Occipital lobe (tissue), 3 donors: ENCODE measurements at places on chromosomes 4 and X. TPM values are rescaled to one million over a fixed set of nuclear protein-coding genes. Genes with fewer than 3 reads are reported as not detected.
A peak's percentile ranks its signal among the peaks of the same experiment; 100 is the strongest.

DNA sequence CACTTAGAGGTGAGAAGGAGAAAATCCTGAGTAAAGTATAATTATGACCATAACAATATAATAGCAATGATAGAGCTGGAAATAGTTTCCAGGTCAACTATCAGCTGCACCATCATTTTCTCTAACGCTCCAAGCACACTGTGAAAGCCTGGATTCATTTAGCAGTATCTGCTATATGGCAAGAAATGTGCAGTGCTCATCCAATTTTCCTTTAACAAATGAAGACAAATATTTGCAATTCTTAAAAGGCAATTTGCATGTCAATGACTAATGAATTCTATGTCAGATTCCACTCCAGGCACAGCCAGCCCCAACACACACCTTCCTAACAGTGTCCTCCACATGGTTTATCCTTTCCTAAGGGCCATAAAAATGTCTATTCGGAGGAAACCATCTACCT is 12.7 kb downstream of the PRSS12 start:
- no peak for DNase-seq

DNA sequence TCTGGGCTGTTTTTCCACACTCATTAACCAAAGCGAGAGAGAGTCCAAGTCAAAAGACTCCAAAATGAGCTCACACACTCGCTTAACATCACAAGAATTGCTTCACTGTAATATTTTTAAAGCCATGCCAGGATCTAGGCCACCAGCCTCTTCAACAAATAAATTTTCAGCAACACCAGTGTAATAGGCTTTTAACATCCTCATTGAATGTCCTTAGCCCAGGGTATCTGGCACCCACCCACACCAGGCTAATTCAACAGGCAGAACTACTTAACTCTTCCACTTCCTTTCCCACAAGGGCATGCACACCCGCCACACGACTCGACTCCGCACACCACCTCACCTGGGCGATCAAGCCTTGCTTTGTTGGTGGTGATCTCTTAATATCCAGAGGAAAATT is 34.2 kb downstream of the FAT1 start:
- no peak for DNase-seq

DNA sequence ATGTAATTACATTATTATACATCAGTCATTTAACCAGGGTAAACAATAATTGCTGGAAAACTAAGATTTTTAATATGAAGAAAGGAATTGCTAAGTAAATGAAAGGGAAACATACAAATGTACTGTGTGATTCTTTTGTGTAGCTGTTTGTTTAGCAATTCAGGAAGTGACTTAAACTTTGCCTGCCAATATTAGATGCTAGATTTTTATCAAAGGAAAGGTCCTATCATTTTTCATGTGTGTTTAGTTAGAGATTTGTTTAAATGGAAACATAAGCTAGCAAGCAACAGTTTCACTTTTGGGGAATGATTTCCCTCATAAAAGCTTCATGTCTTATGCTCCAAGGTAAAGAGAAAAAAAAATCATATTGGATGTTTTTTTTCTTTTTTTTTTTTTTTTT is 95.1 kb upstream of the LIMCH1 start:
- DNase-seq, result no peak

- no peak for DNase-seq
These were observed 121.7 kb upstream of the ETNPPL start for GRCh38 chr4:108884596-108884995.

- no peak for DNase-seq
These were observed 289.3 kb upstream of the MAGEB2 start for GRCh38 chrX:29926056-29926455.

DNA sequence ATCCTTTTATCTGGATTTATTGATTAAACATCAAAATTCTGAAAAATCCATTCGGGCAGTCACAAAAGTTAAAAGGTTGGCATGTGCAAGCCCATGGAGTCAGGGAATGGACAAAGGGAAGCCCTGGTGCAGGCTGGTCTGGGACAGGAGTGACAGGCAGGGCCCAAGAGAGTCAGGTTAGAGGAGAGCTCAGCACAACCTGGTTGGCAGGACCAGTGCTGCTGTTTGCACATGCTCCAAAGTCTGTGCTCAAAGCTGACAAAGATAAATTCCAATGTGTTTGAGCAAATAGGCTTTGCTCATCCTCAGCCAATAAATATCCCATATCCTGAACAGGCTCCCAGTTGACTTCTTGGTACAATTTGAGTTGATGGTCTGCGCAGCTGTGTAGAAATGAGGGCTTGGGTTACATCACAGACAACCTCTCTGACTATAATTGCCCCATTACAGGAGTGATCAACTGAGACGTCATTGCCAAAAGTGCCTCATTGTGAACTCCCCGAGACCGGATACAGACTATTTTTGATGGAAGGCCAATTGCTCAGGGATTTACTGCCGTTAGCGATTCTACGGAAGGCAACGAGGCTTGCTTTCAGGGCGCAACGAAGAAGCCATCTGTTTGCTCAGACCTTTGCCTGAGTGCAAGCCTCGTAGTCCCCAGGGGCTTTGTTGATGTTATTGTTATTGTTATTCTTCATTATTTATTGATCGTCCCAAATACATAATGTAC is 1008.1 kb upstream of the TENM3 start:
- no peak for DNase-seq

DNA sequence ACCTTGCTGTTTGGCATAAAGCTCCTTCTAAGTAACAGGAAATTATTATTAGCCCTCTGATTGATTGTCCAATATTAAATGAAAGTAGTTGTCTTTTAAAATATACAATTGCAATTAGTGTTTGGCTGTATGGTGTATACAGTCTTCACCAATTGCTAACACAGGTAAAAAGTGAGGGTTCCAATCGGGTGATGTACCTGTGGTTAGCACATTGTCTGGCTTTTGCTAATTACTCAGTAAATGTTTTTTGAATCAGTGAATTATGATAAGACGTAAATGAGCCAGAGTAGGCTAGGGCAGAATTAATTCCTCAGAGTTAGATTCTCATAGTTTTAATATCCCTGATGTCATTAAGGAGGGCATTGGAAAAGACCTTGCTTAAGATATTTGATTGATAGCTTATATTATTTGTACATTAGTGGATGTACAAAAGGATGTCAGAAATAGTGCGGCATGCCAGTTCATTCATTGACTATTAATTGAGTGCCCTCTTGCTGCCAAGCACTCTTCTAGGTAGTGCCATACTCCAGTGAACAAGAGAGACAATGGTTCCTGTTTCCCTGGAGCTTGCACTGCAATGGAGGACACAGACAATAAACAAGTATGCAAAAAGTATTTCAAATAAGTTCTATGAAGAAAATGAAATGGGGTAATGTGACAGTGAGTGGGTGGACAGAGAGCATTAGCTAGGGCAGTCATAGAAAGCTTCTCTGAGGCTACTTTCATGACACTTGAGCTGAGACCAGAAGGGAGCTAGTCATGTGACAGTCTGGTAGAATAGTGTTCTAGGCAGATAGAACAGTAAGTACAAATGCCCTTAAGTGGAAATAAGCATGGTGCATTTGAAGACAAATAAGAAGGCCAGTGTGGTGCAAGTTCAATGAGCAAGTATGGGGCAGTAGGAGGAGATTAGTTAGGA is 205.9 kb upstream of the CASK start:
- DNase-seq, result no peak

DNA sequence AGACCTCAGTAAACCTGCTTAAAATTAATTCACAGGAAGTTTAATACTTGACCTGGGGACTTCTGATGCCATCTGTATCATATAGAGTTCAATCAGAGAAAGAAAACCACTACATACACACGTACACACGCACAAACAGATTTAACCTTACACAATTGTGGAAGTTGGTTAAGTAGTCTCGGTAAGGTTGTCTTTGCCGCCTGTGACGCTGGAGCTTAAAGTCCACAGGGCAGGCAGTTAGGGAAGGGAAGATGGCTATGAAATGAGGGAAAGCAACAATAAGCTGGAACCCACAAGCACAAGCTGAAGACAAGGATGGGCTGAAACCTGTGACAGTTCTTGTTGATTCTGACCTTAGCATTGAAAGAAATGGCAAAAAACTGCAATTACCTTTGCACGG is 41.7 kb upstream of the TSPAN7 start:
- DNase-seq, result no peak

DNA sequence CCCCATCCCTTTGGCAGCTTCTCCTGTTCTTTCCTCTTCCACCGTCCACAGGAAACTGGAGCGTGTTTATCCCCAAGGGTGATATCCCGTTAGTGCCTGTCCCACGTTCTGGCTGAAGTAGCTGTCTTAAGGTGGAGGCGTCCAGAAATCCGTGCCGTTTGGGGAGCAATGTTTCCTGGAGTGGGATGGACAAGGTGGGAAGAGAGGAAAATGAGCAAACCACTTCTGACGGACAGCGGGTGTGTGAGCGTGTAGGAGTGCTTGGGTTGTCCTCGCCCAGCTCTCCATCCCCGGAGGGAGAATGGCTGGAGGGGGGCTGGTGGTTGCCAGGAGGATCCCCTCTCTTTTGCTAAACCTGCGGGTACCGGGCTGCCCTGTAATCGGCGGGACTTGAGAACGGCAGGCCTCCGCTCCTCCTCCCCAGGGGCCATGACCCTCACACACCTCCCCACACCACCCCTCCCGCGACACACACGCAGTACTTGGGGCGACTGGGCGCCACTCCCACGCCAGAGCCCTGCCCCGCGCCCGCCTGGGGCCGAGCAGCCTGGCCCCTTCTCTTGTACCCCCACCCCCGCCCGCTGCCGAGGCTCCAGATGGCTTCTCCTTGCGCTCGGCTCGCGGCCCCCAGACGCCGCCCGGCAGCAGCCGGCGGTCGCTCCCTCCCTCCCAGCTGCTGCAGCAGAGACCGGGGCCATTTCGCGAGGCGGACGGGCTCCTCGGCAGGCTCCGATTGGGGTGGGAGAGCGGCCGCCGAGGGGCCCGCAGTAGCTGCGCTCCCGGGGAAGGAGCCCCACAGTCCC is 13.9 kb upstream of the PRDM8 start:
- DNase-seq, result peak; percentile 51

RXFP1 gene
- 6.2 TPM for total RNA-seq

- DNase-seq, result no peak
These were observed 59.3 kb downstream of the FTHL17 start for GRCh38 chrX:31012509-31013025.

SLIT2 gene
- total RNA-seq, result 14.7 TPM

AMER1 gene
- 8.9 TPM for total RNA-seq

GRCh38 chrX:11188664-11189063 is 77.5 kb downstream of the HCCS start:
- no peak for DNase-seq

- DNase-seq, result no peak
These were observed 65.1 kb upstream of the DIAPH2 start for GRCh38 chrX:96619588-96619987.

GRCh38 chr4:25437926-25438325 is 60.9 kb downstream of the ANAPC4 start:
- no peak for DNase-seq

OTC gene
- 0.31 TPM for total RNA-seq

CYSLTR1 gene
- total RNA-seq, result 1.2 TPM

TSC22D3 gene
- total RNA-seq, result 39.6 TPM

GRCh38 chrX:110321081-110321480 is 3.2 kb upstream of the AMMECR1 start:
- DNase-seq, result no peak

- DNase-seq, result no peak
These were observed 24.3 kb downstream of the AWAT2 start for GRCh38 chrX:70025464-70025863.

GRCh38 chrX:13311560-13311959 is 8.3 kb downstream of the ATXN3L start:
- no peak for DNase-seq

RBMX2 gene
- total RNA-seq, result 28.2 TPM

GRCh38 chrX:56802921-56803849 is 74.1 kb downstream of the NBDY start:
- DNase-seq, result peak; percentile 62

DNA sequence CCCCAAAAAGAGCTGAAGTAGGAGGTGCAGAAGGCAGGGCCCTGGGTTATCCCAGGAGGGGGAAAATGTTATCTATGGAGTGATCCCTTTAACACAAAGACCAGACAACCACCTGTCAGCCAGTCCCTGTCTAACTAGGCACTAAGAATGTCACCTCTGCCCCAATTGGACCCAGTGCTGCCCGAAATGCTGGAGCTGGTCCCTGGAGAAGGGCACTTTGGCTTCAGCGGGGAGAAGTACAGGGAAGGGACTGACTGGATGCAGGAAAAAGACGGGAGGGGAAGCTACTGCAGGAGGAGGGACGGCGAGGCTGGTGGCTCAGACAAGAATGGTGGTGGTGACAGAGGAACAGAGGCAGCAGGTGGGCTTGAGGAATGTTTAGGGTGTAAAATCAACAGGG is 17.3 kb downstream of the PHKA2 start:
- DNase-seq, result no peak

GRCh38 chrX:148389629-148390028 is 110.8 kb upstream of the AFF2 start:
- DNase-seq, result no peak

DNA sequence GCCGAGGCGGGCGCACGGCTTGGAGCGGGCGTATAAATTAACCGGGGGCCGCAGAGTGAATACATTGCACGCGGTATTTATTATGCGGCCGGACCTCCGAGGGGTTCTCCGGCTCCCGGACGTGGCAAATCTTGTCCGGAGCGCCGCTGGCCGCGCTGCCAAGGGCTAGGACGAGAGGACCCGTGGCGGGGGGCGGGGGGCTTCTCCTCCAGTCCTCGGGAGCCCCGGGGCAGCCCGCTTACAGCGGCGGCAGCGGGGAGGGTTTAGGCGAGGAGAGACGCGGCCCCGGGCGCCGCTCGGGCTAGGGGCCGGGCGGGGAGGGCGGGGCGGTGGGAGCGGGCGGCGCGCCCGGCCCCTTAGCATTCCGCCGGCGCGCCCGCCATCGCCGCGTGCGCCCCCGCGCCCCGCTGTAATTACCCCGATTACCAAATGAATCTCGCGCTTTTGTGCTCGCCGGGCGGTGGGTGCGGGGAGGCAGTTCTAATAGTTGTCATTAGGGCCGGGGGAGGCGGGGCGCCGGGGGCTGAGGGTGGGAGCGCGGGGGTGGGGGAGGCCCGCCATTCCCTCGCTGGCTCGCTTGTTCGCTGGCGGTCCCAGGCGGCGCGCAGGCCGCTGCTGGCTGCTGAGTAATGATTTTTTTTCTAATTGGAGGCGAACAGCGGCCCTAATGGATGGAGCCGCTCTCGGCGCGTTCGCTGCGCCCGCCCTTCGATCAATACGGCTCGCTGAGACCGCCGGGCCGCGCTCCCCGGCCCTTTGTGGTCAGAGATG is 276.6 kb downstream of the BCOR start:
- peak; percentile 3 for DNase-seq
